ENCODE measurements at places on chromosomes 12 and 14.

- no peak for DNase-seq
Observed at GRCh38 chr12:69343357-69343756, 4.8 kb upstream of the LYZ start.

DNA sequence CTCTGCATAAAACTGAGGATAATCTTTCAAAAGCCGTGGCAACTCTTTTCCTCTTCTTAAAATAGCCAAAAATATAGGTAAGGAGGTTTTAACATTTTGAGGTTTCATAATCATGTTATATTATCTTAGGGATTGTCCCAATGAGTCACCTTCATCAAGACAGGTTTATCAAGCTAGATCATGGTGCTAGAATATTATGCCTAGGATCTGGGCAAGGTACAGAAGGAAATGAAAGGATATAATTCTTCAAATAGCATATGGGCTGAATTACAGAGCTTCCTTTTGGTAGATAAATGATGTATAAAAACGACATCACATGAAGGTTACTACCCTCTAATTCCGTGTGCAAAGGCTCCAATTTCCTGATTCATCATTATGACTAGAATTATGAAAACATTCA, 28.6 kb upstream of the TBC1D15 start:
- no peak for DNase-seq

DNA sequence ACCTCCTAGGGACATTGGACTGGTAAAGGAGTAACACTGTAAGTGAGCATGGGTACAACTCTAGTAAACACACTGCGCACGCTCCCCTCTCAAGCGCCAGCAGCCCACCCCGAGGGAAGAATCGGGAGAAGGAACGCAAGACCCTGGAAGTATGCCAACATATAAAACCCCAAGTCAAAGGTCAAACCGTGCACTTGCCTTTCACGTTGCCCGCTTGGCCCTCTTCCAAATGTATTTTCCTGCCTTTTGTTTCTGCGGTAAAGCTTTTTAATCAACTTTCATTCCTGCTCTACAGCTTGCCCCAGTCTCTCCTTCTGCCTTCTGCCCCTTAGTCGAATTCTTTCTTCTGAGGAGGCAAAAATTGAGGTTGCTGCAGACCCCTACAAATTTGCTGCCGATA, 17.6 kb upstream of the CHST11 start:
- DNase-seq, result no peak

- no peak for DNase-seq
Observed at GRCh38 chr14:30995689-30996088, 29.8 kb upstream of the AP4S1 start.

GRCh38 chr14:106605548-106606448, 1079.4 kb downstream of the TMEM121 start:
- DNase-seq, result peak; percentile 49

DNA sequence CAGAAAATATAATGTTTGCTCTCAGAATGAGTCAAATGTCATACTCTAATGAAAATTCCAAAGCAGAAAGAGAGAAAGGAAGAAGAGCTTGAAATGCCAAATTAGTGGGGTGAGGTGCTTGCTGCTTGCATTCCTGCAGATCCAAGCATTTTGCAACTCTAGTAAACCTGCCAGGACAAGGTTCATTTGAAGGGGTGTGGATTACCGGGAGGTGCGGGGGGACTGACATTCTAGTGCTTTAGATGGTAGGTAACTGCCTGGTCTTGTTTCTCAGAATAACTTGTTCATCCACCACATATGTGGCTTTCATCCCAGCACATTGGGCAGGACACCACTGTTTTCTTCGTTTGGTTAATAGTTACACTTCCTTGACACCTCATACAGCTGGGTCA, 144.4 kb downstream of the AKAP6 start:
- peak; percentile 53 for DNase-seq

- DNase-seq, result no peak
Observed at GRCh38 chr12:32312049-32312670, 87.2 kb upstream of the FGD4 start.

DNA sequence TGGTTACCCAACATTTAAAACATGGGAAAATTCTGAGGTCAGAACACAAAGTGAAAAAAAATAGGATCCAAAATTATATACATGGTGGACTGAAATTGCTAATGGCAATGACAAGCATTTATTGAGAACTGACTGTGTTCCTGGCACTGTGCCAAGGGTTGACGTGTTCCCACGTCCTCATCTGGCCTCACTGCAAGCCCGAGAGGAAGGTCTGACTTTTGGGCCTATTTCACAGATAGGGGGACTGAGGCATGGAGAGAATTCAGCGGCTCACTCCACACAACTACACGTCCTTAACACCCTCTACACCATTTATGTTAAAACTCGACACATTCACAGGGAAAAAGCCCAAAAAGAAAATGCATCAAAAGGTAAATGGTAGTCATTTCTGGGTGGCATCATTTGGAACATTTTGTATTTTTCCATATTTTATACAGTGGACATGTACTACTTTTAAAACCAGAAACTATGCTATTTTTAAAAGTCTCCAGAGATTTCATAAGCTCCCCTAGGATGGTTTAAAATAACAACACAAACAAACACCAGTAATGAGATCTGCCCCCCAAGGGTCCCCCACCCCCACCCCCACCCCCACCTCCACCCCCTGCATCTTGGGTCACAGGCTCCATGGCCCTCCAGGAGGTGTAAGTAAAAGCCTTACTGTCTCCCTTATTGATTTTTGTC, 27.7 kb downstream of the CLMN start:
- peak; percentile 84 for DNase-seq

GRCh38 chr12:47848853-47849252, 29.1 kb upstream of the HDAC7 start:
- DNase-seq, result no peak
